ENCODE measurements at places on chromosomes 2 and 18. TPM values are rescaled to one million over a fixed set of nuclear protein-coding genes. Genes with fewer than 3 reads are reported as not detected.
A peak's percentile ranks its signal among the peaks of the same experiment; 100 is the strongest.

DNA sequence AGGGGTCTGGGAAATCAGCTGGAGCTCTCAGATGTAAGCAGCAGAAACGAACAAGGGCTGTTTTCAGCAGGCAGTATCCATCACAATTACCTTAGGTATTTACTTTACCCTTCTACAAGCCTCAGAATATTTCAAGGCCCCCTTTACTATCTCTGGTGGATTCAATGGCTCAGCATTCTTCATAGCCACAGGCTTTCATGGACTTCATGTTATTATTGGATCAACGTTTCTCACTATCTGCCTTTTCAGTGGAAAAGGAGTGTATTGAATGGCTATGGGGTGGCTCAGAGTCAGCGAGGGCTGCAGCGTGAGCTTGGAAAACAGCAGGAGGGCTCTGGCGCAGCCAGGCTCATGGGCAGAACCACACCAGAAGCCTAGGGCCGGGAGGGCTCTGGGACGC is 16.6 kb upstream of the CHRNA1 start:
- H3K36me3 ChIP-seq, result no peaks in the 10 kb centered on the region
- no peak overlapping the region for H3K27ac ChIP-seq
- DNase-seq, result no peak
- H3K4me1 ChIP-seq, result peaks cover 30% of the 10 kb centered on the region

TRIM43 gene
- not detected for total RNA-seq

DNA sequence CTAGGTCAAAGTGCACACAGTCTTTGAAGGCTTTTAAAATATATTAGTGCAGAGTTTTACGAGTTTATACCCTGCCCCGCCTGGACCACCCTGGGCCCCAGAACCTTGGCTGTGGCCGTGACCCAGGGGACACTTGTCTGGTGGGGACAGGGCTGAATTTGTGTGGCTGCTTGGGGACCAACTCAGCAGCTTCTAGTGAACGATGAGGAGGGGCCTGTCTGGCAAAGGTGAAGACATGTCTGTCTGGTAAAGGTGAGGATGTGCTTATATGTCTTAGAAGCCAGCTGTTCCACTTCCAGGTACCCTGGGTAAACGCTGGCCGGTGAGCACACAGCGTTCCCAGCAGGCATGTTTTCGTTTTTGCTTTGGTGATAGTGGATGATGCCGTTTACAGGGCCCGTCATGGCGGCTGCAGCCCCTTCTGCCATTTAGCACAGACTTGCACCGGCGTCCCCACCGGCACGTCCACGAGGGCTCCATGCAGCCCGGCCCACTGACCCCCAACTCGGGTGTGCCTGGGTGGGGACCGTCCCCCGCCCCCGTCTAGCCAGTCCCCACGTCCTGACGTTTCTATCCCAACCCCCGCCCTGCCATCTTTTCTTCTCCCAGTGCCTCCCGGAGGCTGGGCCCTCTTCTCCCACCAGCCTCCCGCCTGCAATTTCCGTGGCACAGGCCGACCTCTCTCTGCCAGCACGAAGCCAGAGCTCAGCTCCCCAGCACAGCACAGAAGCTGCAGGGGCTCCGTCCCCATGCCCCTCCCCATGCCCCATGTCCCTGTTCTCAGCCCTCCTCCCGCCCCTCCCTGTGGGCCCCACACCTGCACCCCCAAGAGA is 67.8 kb downstream of the SLC66A2 start:
- no peaks in the 10 kb centered on the region for H3K27me3 ChIP-seq
- no peaks in the 10 kb centered on the region for H3K36me3 ChIP-seq
- H3K4me3 ChIP-seq, result no peak overlapping the region
- DNase-seq, result peak; percentile 33

DNA sequence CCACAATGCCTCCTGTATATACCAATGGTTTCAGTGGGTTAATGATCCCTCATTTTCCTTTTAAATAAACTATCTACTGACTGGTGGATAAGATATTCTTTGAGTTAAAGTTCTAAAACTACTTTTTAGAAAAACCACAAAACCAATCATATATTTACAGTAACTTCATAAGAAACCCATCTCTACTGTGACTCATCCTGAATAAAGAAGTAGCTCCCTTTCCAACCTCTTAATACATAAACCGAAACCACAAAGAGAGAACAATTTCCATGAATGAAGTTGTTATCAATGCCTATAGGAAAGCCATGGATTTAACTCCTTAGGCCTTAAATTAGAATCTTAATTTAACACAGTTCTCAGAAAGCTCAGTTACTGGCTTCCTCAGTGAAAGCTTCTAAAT is 227.0 kb upstream of the SMAD7 start:
- peaks cover 35% of the 10 kb centered on the region for H3K4me1 ChIP-seq
- H3K27ac ChIP-seq, result no peak overlapping the region
- peak overlapping the region; percentile 16 for H3K4me3 ChIP-seq
- H3K36me3 ChIP-seq, result peaks cover 7% of the 10 kb centered on the region
- peaks cover 2% of the 10 kb centered on the region for H3K27me3 ChIP-seq

GRCh38 chr2:32425719-32426141 is 68.9 kb downstream of the BIRC6 start:
- no peak overlapping the region for H3K27ac ChIP-seq
- H3K36me3 ChIP-seq, result peaks cover 42% of the 10 kb centered on the region
- H3K27me3 ChIP-seq, result no peaks in the 10 kb centered on the region
- H3K4me1 ChIP-seq, result peaks cover 35% of the 10 kb centered on the region

DIPK1C gene
- not detected for total RNA-seq

CTAGE1 gene
- total RNA-seq, result not detected

TMEM247 gene
- not detected for total RNA-seq

- H3K4me1 ChIP-seq, result no peaks in the 10 kb centered on the region
- H3K36me3 ChIP-seq, result peaks cover 2% of the 10 kb centered on the region
- H3K4me3 ChIP-seq, result no peak overlapping the region
- no peaks in the 10 kb centered on the region for H3K27me3 ChIP-seq
Measured at GRCh38 chr2:138486363-138487198, 15.0 kb upstream of the SPOPL start.

GRCh38 chr2:128628996-128629395 is 310.3 kb upstream of the HS6ST1 start:
- H3K4me3 ChIP-seq, result no peak overlapping the region
- H3K27ac ChIP-seq, result no peak overlapping the region
- DNase-seq, result no peak
- H3K27me3 ChIP-seq, result peaks cover 63% of the 10 kb centered on the region
- H3K36me3 ChIP-seq, result no peaks in the 10 kb centered on the region

ITGB6 gene
- not detected for total RNA-seq

GRCh38 chr2:64318476-64318748 is 135.6 kb upstream of the LGALSL start:
- no peak overlapping the region for H3K27ac ChIP-seq
- H3K27me3 ChIP-seq, result peaks cover 15% of the 10 kb centered on the region
- H3K36me3 ChIP-seq, result no peaks in the 10 kb centered on the region
- peaks cover 5% of the 10 kb centered on the region for H3K4me1 ChIP-seq
- no peak overlapping the region for H3K4me3 ChIP-seq
- no peak for DNase-seq

DNA sequence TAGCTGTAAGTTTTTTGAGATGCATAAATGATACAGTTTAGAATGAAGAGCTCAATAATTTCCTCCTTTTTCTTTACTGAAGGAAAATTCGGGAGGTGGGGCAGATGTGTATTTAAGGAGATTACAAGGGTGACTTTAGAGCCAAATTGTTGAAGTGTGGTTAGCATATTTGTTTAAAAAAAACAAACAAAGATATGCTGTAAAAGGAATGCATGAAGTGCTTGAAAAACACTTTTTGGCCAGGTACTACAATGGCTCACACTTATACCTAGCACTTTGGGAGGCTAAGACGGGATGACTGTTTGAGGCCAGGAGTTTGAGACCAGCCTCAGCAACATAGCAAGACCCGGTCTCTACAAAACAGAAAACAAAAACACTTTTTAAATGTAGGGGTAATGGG is 38.4 kb downstream of the CD302 start:
- DNase-seq, result no peak
- peaks cover 37% of the 10 kb centered on the region for H3K36me3 ChIP-seq
- no peak overlapping the region for H3K4me3 ChIP-seq
- no peak overlapping the region for H3K27ac ChIP-seq
- peaks cover 1% of the 10 kb centered on the region for H3K4me1 ChIP-seq

CYP26B1 gene
- not detected for total RNA-seq

DNA sequence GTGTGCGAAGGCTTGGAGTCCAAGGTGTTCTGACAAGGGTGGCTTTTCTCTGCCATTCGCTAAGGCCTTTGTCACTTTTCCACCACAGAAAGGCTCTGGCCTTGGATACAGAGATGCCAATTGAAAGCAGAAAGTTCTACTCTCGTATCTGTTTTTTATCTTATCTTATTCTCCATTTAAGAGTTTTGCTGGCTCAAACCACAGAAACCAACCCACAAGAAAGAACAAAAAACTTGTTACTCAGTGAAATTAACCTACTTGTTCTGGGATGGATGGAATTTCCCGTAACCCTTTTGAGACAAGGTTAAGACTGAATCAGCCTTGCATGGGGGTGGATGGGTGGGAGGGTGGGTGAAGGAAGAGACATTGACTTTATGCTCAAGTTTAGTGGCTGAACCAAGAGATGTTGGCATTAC is 221.7 kb downstream of the CDH20 start:
- H3K36me3 ChIP-seq, result no peaks in the 10 kb centered on the region
- peak overlapping the region; percentile 67 for H3K4me3 ChIP-seq
- peaks cover 6% of the 10 kb centered on the region for H3K4me1 ChIP-seq
- peak overlapping the region; percentile 66 for H3K27ac ChIP-seq

DNA sequence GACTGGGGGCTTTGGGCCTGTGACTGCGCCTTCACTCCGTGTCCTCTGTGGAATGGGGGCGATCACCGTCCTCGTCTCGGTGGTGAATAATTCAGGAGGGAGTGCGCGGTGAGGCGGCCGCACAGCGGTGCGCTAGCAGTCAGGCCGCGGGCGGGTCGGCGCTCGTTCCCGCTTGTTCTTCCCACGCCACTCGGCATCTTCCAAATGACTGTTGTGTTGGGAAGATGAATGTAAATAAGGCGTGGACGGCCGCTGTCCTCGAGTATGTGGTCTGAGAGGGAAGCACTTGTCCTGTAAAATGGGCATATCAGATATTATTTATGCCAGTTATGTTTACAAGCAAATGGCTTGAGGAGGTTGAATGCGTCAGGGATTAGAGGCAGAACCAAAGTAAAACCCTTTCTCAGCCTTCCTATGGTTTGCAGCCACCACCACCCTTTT is 608 bp upstream of the VPS4B start:
- H3K27me3 ChIP-seq, result peaks cover 2% of the 10 kb centered on the region
- peak overlapping the region; percentile 99 for H3K27ac ChIP-seq
- peaks cover 34% of the 10 kb centered on the region for H3K4me1 ChIP-seq
- DNase-seq, result no peak

C1QL2 gene
- total RNA-seq, result not detected

- no peaks in the 10 kb centered on the region for H3K36me3 ChIP-seq
- H3K27ac ChIP-seq, result no peak overlapping the region
- no peaks in the 10 kb centered on the region for H3K27me3 ChIP-seq
Measured at GRCh38 chr2:66682476-66682875, 247.6 kb downstream of the MEIS1 start.

DCDC2C gene
- not detected for total RNA-seq

DNA sequence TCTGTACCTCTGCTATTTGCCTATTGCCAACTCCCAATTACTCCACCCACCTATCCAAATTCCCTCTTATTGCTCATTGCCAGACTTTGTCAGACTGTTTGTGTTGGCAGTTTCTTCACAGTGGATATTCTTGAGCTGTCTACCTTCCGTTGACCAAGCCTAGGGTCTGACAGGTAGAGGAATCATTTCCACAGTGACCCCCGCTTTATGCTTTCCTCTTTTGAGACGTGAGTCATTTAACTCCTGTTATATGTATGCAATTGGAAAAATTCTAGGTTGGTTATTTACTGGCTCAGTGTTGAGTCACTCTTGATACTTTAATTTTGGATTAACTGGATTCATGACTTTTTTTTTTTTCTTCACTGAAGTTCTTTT is 187.7 kb downstream of the IRS1 start:
- DNase-seq, result no peak
- no peak overlapping the region for H3K27ac ChIP-seq
- peaks cover 10% of the 10 kb centered on the region for H3K27me3 ChIP-seq

DNA sequence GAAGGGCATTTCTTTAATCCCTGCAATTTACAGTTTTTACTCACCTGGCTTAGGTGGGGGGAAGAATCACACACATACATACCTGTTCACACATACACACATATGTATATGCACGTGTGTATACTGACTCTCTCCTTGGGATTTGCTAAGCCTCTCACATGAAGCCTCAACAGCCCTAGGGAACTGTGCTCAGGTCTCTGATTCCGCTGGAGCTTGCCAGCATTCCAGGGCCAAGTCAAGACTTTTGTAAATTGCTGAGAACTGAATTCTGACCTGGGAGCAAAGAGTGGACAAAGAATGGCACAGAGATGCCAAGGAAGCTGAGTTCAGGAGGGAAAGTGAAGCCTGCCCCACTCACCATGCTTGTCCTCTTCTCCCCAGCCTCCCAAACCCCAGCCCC is 177.3 kb downstream of the TMEM247 start:
- H3K4me3 ChIP-seq, result no peak overlapping the region
- no peaks in the 10 kb centered on the region for H3K36me3 ChIP-seq
- no peak for DNase-seq
- no peaks in the 10 kb centered on the region for H3K4me1 ChIP-seq
- no peak overlapping the region for H3K27ac ChIP-seq

- peaks cover 40% of the 10 kb centered on the region for H3K4me1 ChIP-seq
- DNase-seq, result no peak
- H3K4me3 ChIP-seq, result no peak overlapping the region
- H3K27ac ChIP-seq, result no peak overlapping the region
Measured at GRCh38 chr2:127740665-127741288, 39.5 kb downstream of the SFT2D3 start.

DNA sequence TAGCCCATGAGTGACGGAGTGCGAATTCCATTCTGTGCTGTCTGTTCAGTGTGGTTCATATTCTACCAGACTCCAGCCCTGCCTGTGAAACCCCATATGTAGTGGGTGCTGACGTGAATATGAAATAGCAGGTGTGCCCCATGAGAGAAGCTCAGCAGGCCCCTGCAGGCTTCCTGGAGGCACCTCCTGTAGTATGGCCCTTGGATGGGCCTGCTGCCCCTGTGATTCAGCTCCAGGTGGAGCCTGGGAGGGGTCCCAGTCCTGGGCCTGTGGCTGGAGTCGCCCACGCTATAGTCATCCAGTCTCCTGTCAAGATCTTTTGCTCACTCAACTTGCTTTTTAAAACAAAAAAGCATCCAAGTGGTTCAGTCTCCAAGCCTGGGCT is 125.5 kb downstream of the GLI2 start:
- H3K4me1 ChIP-seq, result no peaks in the 10 kb centered on the region
- no peaks in the 10 kb centered on the region for H3K36me3 ChIP-seq
- H3K27ac ChIP-seq, result no peak overlapping the region

DNA sequence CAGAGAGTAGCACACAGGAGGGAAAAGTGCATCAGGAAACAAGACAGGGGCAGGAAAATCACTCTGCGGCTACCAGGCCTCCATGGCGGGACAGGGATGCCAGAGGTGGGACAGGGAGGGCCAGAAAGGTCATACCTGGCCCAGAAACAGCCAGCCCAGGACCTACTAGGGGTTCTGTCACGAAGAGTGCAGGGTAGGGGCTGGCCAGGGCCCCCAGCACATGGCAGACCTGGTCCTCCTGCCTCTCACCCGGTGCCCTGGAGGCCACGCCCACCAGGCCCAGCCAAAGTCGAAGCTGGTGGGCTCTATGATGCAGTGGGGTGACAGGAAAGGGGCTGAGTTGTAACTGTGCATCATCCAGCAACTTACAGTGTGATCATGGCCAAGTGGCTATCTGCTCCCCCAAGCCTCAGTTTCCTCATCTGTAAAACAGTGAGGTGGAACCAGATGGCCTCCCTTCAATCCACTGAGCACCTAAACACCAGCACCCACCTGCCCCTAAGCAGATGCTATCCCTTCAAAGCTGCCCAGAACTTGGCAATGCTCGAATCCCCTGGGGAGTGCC is 10.6 kb downstream of the CYP26B1 start:
- H3K27me3 ChIP-seq, result peaks cover 6% of the 10 kb centered on the region
- no peaks in the 10 kb centered on the region for H3K36me3 ChIP-seq
- no peak for DNase-seq
- no peak overlapping the region for H3K27ac ChIP-seq
